ENCODE measurements at places on chromosomes 7 and 10.

- no peak for DNase-seq
These were observed 704.4 kb upstream of the CELF2 start for GRCh38 chr10:10313149-10313835.

DNA sequence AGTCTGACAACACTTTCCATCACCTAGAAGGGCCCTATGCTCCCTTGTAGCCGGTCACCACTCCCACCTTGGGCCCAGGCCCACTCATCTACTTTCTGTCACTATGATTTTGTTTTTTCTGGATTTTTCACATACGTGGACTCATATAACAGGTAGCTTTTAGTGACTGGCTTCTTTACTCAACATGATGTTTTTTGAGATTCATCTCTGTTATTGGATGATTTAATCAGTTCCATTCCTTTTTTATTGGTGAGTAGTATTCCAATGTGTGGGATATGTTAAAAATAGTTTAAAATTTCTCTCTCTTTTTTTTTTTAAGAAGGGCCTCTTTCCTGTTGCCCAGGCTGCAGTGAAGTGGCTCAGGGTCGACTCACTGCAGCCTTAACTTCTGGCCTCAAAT is 9.3 kb downstream of the PALD1 start:
- DNase-seq: no peak

DNA sequence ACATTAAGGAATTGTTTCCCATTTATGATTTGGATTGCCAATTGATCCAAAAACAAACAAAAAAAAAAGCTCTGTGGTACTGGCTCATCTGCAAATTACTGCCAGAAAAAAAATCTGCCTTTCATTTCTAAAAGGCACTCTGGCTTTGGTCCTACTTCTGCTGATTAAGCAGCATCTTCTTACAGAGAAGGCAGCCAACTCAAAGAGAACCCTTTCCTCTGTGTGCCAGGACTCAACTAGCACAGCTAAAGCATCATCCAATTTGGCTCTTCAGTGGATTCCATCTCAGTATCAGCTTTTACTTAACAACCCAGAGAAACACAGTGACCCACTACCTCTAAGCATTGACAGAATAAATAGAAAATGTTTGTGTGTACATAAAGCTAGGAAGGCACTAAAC is 80.6 kb downstream of the GSAP start:
- no peak for DNase-seq

DNA sequence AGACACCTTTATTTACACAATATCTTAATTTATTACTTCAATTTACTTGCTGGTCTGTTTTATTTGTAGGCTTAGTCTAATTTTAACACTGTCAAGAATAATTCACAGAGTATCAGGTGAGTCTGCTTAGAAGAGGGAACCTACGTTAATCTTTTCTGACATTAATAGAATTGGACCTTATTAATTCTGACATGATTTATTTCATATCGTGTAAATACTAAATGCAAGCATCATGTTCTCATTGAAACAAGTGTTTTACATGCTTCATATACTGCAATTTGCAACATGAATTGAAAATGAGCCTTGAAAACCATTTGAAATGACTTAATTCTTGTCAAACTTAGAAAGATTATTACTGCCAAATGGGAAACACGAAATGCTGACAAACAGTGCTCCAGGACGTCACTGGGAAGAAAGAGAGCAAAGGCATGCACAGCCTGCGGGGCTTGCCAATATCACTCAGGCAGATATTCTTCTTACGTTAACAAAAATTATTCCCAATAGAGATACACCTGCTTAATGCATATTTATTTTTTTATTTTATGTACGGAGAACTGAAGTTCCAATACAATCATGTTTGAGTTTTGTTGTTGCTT is 282.0 kb upstream of the AKR1E2 start:
- no peak for DNase-seq

GRCh38 chr10:109773288-109774120 is 149.8 kb downstream of the XPNPEP1 start:
- no peak for DNase-seq

- DNase-seq: no peak
These were observed 166.9 kb downstream of the GLI3 start for GRCh38 chr7:42070068-42070467.

DNA sequence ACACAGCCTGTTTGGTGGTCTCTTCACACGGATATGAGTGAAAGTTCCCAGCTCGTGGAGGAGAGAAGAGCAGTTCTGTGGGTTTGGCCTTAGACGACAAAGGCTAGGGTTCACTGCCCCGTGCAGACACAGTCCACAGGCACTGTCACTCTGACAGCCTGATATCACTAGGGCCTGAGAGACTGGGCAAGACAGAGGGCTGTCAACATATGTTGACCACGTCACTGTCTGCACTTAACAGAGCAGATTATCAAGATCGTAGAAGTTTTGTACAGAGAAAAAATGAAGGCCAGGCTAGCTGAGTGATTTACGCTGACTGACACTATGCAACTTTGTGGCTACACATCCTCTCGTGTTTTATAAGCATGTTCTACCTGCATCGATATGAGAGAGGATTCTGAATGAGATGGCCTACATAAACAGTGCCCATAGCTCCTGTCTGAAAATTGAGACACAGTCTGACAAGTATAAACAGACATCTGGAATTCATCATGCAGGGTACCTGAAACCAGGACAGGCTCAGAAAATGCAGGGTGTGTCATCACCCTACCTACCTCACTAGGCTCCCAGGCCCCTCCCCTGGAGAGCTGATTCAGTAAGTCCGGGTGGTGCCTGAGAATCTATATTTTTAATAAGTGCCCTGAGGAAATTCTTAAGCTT is 120.0 kb downstream of the SGMS1 start:
- no peak for DNase-seq

DNA sequence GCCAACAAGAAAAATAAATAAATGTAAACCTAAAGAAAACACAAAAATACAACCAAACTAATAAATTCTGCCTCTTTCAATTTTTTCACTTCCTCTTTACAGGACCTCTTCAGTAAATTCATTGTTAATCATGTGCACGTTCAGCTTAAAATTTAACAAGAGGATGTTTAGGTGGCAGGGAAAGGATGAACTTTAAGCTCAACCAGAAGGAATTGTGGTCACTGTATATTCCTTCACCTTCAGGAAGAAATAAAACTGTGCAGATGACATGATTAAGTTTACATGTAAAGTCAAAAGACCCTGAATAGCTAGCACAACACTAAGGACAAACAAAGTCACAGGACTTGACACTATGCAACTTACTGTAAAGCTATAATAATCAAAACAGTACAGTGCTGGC is 33.0 kb downstream of the KIF5B start:
- no peak for DNase-seq

GRCh38 chr10:107032700-107033401 is 131.7 kb downstream of the SORCS1 start:
- DNase-seq: no peak

DNA sequence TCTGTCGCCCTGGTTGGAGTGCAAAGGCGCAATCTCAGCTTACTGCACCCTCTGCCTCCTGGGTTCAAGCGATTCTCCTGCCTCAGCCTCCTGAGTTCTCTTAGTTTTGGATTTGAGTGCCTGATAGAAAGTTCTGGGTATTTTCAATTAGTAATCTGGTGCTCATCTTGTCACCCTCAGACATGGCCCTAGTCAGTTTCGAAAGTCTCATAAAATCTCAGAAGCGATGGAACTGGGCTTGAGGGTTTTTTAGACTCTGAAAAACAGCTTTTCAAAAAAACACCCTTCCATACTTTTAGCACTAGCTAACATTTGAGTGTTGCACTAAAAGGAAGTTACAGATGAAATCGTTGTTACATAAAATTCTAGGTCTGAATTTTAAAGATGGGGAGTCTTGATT is 9.4 kb upstream of the PIP4K2A start:
- no peak for DNase-seq

DNA sequence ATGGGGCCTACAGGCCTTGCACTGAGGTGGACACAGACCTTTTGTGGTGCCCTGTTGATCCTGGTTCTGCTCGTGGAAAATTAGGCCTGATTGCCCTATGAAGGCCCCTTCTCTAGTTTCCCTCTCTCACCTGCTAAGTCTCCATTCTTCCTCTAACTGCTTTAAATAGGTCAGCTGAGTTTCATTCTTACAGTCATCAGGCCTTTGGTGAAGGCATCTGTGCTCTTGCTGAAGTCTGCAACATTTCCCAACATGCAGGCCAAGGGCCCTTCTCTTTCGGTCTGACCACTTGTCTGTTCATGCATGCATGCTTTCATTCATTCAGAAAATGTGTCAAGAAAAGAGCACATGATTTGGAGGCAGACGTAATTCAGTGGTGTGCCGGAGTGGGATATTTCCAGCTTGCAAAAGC is 244.0 kb downstream of the BUB3 start:
- no peak for DNase-seq

DNA sequence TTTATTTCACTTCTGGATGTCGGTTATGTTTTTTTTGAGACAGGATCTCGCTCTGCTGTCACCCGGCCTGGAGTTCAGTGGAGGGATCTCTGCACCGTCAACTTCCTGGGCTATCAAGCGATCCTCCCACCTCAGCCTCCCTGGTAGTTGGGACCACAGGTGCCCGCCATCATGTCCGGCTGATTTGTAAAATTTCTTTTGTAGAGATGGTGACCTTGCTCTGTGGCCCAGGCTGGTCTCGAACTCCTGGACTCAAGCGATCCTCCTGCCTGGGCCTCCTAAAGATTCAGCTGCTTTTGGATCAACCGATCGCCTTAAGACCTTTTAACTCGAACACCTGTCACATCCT is 606 bp upstream of the RABGEF1 start:
- no peak for DNase-seq

- no peak for DNase-seq
These were observed 15.7 kb downstream of the PKD1L1 start for GRCh38 chr7:47932466-47933037.

DNA sequence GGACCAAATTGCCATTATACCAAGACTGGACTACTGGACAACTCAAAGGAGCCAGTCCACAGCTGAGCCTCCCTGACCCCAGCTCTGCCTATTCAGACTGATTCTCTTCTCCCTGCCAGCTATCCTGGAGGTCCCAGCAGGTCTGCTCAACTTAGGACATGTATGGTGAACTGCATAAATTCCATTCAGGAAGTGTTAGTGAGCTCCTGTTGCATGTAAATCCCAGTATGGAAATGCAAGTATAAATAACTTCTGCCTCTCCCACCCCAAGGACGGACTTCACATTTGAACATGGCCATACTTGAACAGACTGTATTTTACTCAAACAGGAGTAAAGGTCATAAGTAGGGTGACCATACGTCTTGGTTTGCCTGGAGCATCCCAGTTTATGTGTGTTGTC is 128.4 kb downstream of the CHCHD3 start:
- no peak for DNase-seq

GRCh38 chr10:89992575-89992974 is 291.2 kb downstream of the KIF20B start:
- no peak for DNase-seq
